Natural killer cell (primary cell): ENCODE measurements at places on chromosomes 12 and 14.

GRCh38 chr12:49885118-49885517 is 18.6 kb downstream of the FAIM2 start:
- no peak for DNase-seq

- DNase-seq, result peak; percentile 13
Measured at GRCh38 chr14:104086661-104087461, 1.4 kb downstream of the ASPG start.

- no peak for DNase-seq
Measured at GRCh38 chr14:25626986-25627385, 577.0 kb upstream of the STXBP6 start.

DNA sequence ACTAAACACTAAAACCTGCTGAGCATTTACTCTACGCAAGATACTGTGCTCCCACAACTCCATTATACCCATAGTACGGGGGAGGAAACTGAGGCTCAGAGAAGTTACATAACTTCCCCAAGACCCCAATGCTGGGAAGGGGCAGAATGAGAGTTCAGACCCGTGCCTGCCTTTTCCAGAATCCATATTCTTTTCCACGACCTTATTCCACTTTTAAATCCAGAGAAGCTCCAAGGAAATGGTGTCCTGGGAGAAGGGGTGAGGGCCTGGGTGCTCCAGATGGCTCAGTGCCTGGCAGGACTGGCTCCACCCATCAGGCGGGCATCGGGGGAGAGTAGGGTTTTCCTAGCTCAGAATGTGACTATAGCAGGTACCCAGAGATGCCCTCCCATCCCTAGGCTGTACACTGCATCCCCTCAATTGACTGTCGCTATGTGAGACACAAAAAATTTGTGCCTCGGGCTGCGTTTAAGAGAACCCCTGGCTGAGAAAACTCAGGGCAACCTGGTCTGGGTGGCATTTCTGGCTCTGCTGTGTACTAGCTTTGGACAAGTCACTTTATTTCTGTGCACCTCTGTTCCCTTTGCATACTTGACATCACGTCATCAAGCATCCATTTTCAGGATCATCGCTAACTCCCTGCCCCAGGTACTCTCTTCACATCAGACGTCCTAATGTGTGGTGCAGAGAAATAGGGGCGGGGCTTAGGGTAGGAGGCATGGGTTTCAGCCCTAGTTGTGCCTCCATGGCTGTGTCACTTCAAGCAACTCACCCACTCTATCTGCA is 11.6 kb upstream of the IQSEC3 start:
- no peak for DNase-seq

DNA sequence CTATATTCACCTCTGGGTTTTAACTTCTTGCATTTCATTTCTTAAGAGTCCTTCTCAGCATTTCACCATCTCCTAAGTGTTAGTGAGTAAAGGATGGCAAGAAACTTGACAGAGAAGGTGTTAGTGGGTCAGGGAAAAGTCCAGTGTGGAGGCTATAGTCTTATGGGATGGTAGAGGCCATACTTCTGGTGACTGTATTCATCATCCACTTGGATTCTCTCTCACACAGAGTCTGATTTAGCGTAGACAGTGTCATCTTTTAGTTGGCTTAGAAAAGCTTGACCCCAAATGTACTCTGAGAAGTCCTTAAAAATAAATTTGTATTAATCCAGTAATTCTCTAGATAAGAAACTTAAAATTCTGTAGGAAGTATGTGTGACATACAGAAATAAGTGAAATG is 232.4 kb upstream of the FBXO33 start:
- no peak for DNase-seq

- DNase-seq, result no peak
Measured at GRCh38 chr14:101595887-101596721, 34.8 kb downstream of the DIO3 start.

DNA sequence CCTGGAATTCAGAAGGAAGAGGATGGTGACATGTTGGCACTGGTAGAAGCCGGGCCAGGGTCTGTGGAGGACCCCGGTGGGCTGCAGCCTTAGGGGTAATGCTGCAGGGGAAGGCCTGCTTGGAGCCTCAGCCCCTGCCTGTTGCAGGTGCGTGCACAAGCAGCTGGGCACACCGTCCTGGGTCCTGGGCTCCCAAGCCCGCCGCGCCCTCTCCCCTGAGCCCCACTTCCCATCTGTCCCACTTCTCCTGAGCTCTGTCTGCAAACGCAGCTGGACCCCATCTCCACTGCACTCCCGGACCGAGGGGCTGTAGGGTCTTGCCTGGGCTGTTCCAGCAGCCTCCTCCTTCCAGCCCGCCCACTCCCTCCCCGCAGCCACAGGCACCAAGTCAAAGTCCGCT is 116.8 kb downstream of the GLT1D1 start:
- DNase-seq, result no peak

- DNase-seq, result no peak
Measured at GRCh38 chr14:44180975-44181374, 326.1 kb downstream of the FSCB start.

DNA sequence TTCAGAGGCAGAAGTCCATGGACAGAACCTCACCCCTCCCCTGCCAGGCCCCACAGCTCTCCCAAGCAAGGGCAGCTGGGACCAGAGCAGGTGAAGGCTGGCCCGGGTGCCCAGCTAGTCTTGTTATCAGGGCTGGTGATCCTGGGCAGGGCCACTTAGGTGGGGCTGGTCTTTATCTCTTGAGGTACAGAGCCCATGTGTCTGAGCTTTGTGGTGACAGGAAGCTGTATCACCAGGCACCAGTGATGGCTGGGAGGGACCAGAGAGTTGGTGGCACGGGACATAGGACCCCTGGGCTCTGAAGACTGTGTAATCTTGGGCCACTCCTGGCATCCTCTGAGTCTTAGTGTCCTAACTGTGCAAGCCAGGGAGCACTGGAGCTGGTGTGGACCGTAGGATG is 12.8 kb upstream of the HPD start:
- DNase-seq, result no peak

DNA sequence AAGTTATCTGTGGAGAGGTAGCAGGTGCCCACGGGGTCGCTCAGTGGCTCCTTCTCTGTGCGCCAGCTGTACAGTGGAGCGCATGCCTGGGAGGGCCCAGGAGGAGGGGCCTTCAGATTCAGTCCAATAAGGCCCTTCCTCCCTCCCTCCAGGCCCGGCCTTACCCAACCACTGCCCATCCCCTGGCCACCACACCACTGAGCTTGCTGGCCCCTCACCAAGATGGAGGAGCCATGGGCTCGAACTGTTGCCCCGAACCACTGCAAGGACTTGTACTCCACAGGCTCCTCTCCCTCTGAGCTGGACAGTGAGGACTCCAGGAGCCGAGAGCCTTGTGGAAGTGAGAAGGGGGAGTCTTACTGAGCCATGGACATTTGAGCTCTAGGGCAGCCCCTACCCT is 9.8 kb downstream of the ITGA5 start:
- no peak for DNase-seq

GRCh38 chr14:68516342-68516741 is 276.5 kb downstream of the ZFP36L1 start:
- no peak for DNase-seq

DNA sequence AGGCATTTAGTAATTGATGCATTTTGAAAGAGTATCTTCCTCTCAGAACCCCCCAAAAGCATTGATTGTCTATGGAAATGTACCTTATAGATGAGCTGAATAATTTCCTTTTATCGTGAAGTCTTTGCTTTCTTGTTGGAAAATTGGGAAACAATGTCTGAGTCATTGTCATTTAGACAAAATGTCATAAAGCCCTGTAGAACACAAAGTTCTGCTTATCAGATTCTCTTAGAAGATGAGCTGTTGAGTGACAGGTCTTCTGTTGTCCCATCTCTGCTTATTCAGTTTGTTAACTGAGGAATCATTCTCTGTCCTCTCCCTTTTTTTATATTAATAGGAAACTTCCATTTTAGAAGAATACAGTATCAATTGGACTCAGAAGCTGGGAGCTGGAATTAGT is 22.9 kb downstream of the MAPKAPK5 start:
- DNase-seq, result no peak

- DNase-seq, result no peak
Measured at GRCh38 chr12:102406033-102406584, 74.3 kb downstream of the IGF1 start.

- DNase-seq, result no peak
Measured at GRCh38 chr14:95222151-95222631, 64.9 kb upstream of the DICER1 start.

GRCh38 chr12:105256921-105257320 is 20.9 kb upstream of the APPL2 start:
- no peak for DNase-seq

DNA sequence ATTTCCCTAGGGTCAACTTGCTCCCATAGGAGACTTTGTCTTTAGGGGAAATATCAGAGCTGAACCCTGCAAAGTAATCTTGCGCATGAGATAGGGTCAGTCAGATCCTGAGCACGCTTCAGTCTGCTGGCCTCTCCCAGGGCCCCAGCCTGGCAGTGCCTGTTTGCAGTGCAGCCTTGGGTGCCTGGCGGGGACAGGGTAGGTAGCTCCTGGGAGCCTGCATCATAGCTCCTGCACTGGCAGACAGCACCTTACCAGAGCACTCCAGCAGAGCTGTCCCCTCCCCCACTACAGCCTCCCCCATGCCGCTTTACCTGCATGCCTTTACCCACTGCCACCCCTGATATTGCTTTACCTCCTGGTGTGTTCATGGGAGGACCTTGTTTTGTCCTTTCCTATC is 237.3 kb downstream of the CCDC59 start:
- no peak for DNase-seq

DNA sequence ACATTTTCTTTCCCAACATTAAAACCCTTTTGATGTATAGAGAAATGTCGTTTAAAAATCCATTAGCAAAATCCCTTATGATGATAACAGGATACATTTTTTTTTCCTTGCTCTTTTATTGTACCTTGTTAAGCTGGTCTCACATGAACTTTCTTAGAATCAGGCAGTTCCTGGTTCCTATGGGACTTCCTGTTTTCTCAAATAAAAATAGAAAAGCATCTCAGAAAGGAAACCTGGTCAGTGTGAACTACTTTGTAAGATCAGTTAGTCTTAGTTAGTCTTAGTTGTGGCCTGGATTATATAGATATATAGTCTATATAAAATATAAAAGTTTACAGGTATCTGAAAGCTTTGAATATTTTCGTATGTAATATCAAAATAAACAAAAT is 40.3 kb downstream of the LEMD3 start:
- DNase-seq, result peak; percentile 23

DNA sequence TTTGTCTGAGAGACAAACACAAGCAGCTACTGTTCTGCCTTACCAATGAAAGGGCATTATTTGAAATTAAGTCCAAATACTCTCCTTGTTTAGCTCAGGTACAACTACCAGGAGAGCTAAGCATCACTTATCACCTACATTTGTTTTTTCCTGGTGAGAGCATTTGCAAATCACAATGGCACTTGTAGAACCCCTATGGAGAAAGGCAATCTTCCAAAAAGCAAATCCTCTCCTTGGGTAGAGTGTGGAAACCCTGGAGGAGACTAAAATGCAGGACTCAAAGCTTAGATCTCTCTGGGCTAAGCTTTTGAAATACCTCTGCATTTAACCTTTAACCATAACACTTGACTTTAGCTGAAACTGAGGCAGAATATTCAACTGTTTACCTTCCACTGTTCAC is 20.8 kb downstream of the GTSF1 start:
- no peak for DNase-seq

GRCh38 chr12:818733-819132 is 66.4 kb downstream of the WNK1 start:
- DNase-seq, result no peak

DNA sequence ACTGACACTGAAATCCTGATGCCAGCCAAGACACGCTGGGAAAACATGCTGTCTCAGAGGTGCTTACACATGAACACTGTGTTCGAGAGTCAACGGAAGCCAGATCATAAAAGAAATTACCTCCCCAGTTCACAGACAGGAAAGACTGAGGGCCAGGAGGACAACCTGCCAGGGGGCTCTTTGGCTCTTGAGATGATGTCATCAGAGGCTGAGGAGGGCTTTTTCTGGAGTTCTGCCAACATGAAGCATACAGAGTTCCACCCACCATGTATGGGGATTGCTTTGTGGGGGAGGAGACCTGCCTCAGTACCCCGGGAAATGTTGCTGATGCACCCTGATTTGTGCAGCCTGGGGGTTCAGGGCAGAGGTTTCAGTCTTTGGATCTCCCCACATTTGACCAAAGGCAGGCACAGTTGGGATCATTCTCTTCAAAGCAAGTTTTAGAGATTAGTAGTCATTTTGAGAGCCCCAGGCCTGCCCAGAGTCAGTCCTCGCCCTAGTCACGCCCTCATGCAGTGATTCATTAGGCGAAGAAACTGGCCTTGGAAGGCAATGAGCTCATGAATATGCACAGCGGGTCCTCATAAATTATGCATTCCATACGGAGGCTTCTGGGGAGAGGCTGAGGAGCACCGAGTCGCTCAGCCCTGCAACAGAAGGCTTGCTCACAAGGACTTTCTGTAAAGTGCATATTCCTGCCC is 34.9 kb upstream of the EML1 start:
- DNase-seq, result no peak

DNA sequence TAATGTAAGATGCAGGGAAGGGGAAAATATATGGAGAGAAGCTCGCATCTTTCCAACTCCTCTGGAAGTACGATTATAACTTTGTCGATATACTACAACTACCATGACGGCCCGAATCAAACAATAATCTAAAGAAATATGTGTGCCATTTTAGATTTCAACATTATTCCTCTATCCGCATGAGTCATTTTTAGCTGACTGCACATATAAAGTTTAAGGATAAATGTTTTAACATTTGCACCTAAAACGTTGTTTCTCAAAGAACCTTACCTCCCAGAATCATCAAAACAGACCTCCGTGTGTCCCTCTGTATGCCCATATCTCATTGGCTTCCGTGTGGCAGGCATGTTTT is 482 bp downstream of the WDHD1 start:
- DNase-seq, result no peak

DNA sequence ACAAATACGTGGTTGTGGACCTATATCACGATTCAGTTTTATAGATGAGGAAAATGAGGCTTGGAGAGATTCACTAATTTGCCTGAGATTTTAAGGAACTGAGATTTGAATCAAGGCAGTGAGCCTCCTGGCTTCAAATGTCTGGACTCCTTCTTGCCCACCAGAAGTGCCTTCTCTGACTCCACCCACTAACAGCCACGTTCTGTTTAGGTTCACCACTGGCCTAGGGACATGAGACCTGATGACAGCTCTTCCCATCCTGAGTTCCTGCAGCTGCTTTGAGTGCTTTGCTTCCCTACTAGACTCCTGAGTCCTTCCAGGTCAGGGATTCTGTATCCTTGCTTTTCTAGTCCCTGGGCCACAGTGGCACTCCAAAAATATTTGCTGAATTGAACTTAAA is 57.1 kb downstream of the PLBD1 start:
- no peak for DNase-seq
